ENCODE measurements at places on chromosomes 13 and 19.

DNA sequence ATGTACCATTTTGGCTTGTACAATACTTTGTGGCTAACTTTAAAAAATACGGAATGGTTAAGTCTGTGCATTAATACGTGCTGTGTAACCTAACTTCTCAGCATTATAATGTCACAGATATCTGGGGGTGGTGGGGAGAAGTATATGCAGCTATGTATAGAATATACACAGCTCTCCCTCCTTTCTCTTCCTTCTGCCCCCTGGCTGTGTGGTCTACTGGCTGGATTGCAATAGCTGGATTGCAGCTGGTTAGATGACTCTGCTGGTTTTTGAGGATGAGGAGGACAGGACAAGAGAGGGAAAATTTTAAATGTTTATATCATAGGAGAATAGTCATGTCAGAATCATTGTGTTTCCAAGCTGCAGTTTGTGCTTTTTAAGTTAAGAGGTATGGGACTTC, 9.7 kb downstream of the RNASEH2B start:
- no peak for DNase-seq

DNA sequence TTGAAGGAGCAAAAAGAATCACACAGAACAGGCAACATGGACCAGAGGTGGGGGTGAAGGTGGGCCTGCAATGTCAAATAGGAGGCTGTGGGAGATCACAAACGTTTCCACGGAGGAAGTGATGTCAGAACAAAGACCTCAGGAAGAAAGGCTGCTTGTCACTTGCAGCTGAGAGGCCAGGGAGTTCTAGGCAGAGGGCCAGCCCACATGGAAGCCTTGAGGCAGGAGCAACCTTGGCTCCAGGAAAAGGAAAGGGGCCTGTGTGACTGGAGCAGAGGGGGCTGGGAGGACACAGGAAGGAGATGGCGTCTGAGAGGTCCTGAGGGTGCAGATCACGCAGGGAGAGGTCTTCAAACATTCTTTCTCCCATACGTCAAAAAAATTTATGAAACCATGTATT, 16.3 kb downstream of the ZNF160 start:
- DNase-seq, result no peak

- DNase-seq, result no peak
These were observed 5.0 kb downstream of the ZNF808 start for GRCh38 chr19:52532480-52532879.

DNA sequence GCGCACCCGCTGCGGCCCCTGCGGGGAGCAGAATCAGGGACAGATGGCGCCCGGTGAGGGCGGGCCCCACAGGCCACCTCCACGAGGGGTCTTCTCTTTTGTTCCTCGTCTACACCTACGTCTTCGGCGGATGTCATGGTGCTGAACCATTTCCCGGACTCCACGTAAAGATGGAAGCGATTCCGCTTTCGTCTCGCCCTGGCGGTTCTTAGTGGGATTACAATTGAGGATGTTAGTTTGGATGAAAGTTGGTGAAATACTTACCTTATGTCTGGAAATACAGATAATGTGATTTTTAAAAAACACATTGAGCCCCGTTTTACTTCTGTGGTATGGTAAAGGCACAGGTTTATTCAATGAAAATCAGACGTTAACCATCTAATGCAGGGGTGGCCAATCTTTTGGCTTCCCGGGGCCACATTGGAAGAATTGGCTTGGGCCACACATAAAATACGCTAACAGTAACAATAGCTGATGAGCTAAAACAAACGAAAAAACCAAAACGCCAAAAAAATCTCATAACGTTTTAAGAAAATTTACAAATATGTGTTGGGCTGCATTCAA, 1.4 kb upstream of the ZMYM5 start:
- peak; percentile 88 for DNase-seq

DNA sequence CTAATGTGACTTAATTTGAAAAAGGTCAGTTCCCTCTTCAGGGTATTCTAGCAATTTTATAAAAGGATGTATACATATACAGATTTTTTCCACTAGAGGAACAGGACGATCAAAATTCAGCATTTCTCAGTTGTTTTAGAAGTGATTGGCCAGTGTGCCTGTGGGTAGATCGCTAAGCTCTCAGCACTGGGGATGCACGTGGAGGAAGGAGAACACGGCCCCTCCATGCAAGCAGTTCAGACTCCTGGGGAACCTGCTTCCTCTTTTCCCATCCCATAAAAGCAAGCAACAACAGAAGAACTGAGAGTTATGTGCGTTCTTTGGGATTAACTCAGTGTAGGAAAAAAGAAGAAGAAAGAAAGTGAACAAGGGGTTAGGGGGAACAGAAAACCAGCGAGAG, 328.8 kb downstream of the FOXO1 start:
- DNase-seq, result peak; percentile 54

GRCh38 chr13:112545856-112546255, 42.1 kb downstream of the TUBGCP3 start:
- no peak for DNase-seq

DNA sequence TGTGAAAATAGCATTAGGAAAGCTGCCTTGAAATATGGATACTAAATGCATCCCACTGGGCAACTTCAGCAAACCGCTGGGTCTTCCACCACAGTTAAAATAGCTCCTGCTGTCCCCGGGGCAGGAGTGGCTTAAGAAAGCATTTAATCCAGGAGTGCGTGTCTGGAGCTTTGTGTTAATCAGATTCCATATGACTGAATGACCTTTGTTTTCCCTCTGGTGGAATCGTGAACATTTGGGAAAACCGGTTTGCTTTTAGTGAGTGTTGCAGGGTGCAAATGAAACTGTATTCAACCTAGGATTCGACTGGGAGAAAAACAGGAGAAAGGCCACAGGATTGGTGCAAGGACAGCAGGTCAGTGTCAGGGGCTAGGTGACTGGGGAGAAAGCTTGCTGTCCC, 237.6 kb upstream of the MAB21L1 start:
- no peak for DNase-seq

- no peak for DNase-seq
These were observed 599.7 kb upstream of the SLITRK1 start for GRCh38 chr13:84481958-84482357.

- DNase-seq, result no peak
These were observed 628 bp upstream of the SLC17A7 start for GRCh38 chr19:49441960-49442350.

DNA sequence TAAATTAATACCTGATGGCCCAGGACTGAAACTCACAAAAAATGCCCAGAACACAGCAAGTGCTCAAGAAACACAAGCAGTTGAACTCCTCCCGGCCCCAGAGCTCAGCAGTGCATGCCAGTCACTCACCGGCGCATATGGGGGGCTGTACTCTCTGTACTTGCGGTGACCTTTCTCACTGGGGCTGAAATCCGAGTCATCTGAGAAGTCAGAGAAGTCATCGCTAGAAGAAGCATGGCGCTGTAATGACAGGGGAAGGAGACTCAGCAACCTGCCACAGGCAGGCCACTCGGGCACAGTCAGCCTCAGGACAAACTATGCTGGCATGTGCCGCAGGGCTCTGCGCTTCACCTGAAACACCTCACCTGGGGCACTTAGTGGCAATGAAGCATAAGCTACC, 19.7 kb downstream of the ZC3H4 start:
- no peak for DNase-seq

DNA sequence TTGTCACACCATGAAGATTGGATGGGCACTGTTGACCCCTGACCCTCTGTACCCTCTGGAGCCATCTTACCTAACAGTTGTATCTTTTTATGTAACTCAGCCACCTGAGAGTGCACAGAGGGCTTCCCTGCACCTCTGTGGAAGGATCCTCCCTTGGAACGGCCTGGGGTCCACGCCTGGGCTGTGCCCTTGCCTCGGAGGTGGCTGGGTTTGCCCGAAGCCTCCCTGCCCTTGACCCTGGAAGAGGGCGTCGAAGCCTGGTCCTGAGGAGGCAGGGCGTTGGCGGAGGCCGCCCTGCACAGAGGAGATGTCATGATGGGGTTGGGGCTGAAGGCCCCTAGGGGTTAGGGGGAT, 241 bp downstream of the ODAD3 start:
- DNase-seq, result no peak

- no peak for DNase-seq
These were observed 25.3 kb upstream of the EIF3G start for GRCh38 chr19:10145031-10145430.

DNA sequence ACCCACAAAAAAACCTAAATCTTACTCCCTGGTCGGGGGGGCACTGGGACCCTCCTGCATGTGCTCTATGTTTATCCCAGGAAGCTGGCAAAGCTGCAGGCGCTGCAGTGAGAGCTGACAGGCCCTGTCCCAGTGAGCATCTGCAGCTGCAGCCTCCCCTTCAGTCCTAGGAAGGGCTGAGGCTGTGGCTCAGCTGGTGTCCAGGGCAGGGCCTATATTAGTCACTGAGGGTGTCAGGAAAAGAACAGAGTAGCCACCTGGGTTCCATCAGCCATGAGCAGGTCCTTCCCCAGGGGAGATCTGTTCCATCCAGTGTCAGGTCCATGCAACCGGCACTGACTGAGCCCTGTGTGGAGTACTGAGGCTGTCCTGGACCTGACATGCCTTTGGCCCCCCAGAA, 120.5 kb downstream of the TNFRSF19 start:
- DNase-seq, result no peak

DNA sequence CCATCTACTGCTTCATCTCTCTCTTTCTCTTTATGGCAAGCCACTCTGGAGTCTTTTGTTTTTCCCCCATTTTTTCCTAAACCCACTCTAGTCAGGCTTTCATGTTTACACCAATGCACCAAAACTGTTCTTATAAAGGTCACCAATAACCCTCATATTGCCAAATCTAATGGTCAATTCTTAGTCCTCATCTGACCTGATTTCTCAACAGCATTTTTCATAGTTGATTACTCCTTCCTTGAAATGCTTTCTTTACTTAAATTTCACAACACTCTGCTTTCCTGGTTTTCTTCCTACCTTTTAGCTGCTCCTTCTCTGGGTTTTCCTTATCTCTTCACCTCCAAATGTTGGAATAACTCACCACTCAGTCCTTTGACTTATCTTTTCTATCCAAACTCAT, 47.9 kb downstream of the MICU2 start:
- no peak for DNase-seq

DNA sequence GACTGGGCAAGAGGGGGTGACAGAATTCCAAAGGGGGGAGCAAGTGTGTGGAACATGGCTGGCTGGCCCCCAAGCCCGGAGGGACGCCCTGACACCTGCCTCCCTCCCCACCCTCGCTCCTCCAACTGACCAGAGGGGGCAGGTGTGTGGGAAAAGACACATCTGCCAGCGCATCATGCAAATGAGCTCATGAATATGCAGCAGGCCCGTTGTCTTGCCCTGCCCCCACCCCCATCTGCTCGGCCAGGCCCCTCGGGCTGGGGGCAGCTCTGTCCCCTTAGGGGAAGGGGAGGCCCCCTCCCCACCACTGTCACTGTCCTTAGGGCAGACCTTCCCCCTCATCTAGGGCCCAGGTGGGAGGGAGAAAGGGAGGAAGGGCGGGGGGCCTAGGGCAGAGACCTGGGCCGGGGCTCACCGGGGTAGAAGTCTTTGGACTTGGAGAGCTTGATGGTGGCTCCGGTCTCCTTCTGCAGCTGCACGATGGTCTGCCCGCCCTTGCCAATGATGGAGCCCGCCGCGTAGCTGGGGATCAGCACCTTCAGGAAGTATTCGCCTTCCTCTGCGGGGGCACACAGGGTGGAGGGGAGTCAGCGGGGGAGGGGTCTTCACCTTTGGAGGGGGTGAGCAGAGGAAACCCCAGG, 12.9 kb downstream of the NOVA2 start:
- no peak for DNase-seq

DNA sequence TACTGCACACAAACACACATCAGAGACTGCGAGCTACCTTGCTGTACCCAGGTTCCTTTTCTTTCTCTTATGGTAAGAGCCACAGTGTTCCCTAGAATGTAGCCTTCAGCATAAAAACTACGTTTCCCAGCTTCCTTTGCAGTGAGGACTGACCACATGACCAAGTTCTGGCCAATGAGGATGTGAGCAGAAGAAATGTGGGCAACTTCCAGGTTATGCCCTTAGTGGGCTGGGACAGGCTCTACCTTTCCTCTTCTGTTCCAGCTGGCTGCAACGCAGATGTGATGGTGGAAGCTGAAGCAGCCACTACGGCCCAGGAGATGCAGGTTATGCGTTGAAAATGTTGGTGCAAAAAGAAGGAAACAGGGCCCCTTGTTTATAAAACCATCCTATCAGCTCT, 27.5 kb downstream of the VRK3 start:
- DNase-seq, result no peak

DNA sequence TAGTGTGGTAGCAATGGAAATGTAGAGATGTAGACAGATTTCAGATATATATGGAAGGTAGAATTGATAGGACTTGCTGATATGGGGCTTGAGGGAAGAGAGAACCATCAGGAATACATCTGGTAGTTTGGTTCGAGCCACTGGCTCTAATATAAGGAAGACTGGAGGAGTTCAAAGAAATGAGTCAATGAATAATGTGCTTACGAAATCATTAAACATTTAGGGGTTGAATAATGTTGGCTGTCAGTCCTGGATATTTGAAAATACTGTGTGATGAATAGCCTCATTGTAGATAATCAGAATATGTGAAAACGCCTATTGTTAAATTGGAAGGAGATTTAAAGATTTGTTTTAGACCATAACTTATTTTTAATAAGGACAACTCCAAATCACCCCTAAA, 21.6 kb downstream of the SGCG start:
- DNase-seq, result no peak

GRCh38 chr13:22032905-22033304, 362.0 kb downstream of the FGF9 start:
- DNase-seq, result no peak

GRCh38 chr19:51548891-51549305, 17.4 kb upstream of the SIGLEC6 start:
- no peak for DNase-seq

DNA sequence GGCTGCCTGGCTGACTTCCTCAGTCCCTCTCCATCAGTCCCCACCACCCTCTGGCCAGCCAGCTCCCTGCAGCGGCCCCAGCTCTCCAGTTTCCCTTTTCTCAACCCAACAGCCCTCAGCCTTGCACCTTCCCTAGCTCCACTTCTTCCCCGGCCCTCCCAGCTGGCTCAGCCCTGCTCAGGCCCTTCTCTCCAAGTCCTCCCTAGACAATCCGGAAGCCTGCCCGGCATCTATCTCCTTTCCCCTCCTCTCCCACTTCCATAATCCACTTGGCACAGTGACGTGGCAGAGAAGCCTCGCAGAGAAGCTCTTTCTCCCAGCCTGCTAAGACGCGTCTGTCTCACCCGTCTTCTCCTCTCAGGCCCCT, 1.1 kb downstream of the UBXN6 start:
- no peak for DNase-seq

DNA sequence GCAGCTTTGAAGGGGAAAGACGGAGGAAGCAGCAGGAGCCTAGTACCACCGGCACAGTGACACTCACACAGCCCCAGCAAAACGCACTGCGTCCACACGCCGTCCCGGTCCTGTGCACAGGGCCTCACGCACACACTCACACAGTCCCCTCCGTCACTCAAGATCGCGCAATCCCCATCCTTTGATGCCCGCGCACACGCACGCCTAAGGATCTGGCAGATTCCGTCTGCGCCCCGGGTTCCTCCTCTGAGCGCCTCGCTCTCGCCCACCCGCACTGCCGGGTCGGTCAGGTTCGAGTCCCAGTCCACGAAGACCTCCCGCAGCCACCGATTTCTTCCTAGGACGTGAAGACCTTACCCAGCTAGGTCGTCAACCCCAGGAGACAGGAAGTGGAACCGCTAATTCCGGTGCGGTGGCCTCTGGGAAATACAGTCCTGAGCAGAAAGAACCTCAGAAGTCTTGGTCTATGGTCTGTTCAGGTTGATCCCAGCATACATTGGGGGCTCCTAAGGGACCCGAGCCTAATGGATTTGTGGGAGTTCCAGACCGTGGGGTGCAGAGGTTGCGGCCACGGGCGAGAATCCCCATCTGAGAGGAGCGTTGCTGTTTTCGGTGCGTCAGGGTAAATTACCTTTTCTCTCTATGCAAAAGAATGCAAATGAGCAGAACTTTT, at the start of gene ZNF780B:
TSS of gene ZNF780B (minus strand) at position 400 of the 673 bp plus-strand sequence. CDS start 5,899 bp downstream, outside the sequence.
- DNase-seq, result no peak
